Memory B cell (primary cell): ENCODE measurements at places on chromosomes 4 and X.

GRCh38 chrX:118976599-118977340 is 2.4 kb downstream of the LONRF3 start:
- DNase-seq, result no peak

DNA sequence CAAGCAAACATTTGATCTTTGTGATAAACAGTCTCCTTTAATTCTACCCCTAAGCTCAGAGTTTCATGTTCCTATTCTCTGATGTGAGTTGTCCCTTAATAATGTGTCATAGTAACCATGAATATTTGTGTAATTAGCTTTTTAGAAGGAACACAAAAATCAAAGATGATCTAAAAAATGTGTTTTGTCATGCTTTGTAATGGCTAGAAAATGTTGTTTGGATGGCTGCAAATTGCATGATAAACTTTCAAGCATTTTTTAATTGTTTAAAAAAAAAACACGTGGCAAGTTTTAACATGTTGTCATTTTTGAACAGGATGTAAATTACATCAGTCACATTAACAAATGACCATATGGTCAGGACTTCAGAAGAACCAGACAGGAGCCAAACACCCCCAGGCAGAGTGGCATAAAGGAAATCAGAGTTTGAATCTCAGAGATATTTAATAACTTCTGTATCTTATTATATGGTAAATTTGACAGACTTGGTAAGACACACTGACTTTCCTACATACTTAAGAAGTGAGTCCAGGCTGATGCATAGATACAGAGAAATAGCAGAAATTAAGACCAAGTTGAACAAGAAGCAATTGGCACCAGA is 223.9 kb upstream of the VEGFC start:
- no peak for DNase-seq

DNA sequence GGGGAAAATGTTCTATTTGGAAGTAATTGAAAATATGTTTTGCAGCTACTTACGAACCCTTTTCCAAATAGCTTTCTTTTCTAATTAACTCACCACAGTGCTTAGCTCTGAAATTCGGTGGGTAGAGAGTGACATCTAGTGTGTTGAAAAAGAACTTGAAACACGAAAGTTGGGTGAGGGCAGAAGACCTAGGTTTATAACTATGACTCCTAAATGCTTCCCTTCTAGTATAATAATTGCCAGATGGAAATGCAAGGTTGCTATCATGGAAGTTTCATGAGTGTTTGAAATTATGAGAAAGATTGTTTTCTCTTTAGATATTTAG is 77.3 kb upstream of the NOCT start:
- DNase-seq, result no peak

DNA sequence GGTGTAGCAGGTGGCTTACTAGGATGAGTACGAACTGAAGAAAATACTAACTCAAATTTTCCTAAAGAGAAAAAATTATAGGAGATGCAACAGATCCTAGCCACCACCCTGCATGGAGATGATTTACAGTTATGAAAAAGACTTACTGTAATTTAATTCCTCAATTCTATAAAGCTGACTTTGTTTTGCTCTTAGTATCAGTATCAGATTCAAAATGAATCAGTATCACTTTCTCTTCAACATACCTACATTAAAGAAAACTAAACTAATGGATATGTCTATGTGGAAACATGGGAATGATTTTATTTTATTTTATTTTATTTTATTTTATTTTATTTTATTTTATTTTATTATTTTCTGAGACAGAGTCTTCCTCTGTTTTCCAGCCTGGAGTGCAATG is 525.8 kb downstream of the NLGN4X start:
- no peak for DNase-seq

- no peak for DNase-seq
Measured at GRCh38 chr4:28176942-28177341, 1316.3 kb downstream of the STIM2 start.

GRCh38 chrX:49178537-49178936 is 6.8 kb downstream of the PLP2 start:
- no peak for DNase-seq

DNA sequence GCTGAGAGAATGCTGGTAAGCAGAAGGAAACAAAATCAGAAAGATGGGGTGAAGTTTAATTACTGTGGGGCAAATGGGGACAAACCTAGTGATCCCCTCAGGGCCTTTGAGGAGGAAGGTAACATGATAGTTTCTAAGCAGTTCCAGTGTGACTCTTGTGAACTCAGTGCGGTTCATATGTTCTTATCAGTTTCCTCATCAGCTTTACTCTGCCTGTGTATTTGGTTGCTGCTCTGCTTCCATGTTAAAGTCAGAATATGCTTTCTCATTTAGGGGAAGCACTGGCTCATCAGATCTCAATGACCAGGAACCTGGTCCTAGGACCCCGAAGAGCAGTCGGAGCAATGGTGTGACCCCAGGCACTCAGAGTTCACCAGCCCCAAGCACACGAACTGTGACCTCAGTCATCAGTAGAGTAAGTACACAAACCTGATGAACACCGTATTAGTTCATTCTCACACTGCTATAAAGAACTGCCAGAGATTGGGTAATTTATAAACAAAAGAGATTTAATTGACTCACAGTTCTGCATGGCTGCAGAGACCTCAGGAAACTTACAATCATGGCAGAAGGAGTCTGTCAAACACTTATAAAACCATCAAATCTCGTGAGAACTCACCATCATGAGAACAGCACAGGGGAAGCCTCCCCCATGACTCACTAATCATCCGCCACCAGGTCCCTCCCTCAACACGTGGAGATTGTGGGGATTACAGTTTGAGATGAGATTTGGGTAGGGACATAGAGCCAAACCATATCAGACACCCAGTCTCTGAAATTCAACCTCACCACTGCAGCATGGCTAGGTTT is 83.0 kb downstream of the SYTL5 start:
- DNase-seq, result no peak

GRCh38 chr4:184348311-184349233 is 125.8 kb downstream of the IRF2 start:
- DNase-seq, result no peak

GRCh38 chr4:68176500-68176899 is 46.8 kb upstream of the TMPRSS11F start:
- DNase-seq, result no peak

DNA sequence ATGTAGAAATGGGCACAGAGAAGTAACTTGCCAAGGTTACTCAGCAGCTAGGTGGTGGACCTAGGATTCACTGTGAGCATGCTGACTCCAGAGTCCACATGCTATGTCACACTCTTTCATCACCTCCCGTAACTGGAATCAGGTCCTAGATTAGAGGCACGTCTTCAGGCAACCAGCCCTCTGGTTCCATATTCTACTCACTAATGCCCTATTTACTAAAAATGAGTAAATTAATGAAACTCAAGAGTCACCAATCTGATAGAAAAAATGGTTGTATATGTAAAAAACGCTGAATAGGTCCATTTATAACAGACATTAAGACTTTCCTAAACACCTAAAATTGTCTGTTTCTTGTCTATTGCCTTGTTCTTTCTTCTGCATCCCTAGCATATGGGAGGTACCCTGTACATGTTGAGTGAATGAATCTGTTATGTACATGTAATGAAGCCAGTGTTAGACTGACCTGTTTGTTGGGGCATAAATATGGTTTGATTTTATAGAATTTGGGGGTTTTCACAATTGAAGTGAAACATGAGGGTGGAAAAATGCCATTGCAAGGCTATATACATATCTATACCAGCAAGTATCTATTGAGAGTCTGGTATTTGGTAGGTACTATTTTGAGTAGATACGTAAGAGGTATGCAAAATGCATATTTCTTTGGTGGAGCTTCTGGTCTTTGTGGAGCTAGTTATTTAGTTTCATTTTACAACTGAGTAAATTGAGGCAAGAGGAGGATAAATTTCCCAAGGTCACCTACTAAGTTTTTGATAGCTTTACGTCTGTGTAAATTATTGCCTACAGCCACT is 7.5 kb upstream of the RUFY3 start:
- DNase-seq, result no peak

GRCh38 chr4:176837169-176837895 is 44.6 kb upstream of the VEGFC start:
- no peak for DNase-seq

DNA sequence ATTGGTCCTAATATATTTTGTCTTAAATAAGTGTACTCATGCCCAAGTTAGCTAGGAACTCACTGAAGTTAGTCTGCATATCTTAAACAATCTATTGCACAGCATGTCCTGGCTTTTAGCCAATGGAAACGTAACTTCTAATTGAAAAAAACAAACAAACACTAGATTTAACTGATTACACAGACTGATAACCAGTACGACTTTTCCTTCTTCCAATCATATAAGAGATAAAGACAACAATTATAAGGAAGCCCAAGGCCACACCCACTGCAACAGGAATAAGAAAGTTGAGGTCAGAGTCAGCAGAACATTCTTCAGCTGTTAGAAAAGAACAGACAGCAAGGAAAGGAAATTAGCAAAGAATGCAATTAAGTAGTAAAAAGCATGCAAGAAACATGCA is 40.8 kb downstream of the LAMP2 start:
- DNase-seq, result no peak

GRCh38 chr4:173258866-173259265 is 75.3 kb downstream of the HMGB2 start:
- DNase-seq, result no peak

GRCh38 chr4:40730091-40730679 is 19.6 kb upstream of the NSUN7 start:
- no peak for DNase-seq

DNA sequence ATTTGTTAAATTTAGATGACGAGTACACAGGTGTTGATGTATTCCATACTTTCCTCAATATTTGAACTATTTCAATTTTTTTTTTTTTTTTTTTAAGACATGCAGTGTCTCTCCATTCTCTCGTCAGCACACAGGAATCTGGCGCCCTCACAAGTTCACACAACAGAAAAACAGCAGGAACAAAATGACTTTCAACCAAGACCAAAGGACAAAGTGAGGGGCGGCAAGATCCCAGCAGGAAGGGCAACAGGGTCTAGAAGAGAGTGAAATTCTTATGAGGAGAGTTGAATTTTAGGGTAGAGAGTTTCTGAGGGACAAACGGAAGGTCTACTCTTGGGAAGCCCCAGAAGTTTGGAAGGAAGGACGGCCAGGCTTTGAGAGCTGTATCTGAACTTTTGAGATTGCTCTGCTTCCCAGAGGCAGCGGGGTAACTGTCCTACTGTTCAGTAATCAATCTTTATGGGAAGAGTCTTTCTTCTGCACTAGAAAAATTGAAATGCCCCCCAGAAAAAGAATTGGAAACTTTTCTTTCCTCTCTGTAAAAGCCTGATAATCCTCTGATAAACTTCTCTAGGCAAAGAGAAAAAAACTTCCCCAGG is 760.2 kb downstream of the RAB28 start:
- DNase-seq, result no peak

DNA sequence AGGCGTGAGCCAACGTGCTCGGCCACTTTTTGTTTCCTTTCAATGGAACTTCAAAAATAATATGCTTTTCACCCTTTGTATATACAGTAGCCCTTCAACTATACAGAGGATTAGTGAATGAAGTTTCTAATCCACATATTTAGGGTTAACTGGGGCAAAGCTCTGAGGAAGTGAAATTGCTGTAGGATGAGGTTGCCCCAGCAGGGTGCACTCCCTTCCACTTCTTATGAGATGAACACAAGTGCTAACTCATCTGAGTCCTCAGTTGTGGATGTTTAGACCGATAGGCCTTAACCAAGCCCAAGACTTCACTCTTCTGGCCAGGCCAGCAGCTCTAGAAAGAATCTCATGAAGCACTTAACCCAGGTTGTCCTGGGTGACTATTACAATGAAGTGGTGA is 29.1 kb upstream of the CT55 start:
- no peak for DNase-seq

- DNase-seq, result no peak
Measured at GRCh38 chrX:108993909-108994308, 257.5 kb upstream of the IRS4 start.

- DNase-seq, result no peak
Measured at GRCh38 chrX:119155416-119156035, 27.9 kb upstream of the KIAA1210 start.
